ENCODE measurements at places on chromosomes 1 and 21.

DNA sequence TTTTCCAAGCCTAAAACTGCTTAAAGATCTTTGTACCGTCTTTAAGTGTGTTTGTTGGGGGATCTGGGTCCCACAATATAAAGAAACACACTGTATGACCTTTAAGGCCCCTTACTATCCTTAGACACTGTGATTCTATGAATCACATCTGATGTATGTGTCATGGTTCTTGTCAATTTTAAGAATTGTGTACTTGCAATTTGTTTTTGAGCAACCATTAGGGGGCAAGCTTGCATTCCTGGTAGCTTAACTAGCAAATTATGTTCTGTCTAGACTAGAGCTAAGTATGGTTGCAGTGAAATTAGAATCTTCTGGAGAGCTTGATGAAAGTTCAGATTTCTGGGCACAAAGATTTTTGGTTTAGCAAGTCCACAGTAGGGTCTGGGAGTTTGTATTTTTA lies 219.5 kb downstream of the TPR start:
- no peak for DNase-seq

- no peak for DNase-seq
Measured at GRCh38 chr1:15684468-15685291, 560 bp downstream of the PLEKHM2 start.

- DNase-seq = no peak
Measured at GRCh38 chr1:218454700-218455282, 109.7 kb downstream of the TGFB2 start.

DNA sequence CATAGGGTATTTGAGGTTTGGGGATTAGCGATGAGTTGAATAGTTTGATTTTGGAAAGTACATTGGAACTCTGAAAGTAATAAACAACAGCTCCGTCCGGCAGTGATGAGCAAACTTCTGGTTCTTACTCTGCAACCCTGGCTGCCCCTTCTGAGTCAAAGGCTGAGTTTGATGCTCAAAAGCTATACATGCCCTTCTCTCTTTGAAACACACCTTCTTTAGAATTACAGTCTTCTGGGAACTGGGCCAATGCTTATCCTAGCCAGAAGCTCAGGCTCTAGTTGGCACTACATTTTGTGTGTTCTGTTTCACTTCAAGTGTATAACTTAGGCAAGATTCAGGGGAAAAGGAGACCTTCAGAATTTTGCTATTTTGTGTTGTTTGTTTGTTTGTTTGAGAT lies 9.3 kb downstream of the AHCYL1 start:
- DNase-seq = no peak

GRCh38 chr1:173852105-173852504 lies 15.7 kb downstream of the GAS5 start:
- no peak for DNase-seq

- DNase-seq = no peak
Measured at GRCh38 chr1:229941831-229942230, 125.2 kb upstream of the GALNT2 start.

- no peak for DNase-seq
Measured at GRCh38 chr1:155175281-155175926, 1.8 kb downstream of the TRIM46 start.

DNA sequence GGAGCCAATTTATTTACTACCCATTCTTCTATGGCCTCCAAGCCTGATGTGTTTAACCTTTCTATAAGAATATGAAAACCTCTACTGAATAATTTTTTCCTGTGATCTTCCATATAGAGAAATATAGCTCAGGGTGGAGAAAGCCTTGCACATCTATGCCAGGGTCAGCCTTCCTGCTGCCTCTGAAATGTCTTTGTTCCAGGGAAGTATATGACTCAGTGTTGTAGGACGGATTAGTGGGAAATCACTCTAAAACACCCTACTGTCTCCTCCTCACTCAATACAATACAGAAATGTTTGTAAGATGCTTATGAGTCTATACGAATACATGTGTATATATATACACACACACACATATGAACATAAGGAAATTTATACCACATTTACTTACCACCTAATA lies 1044.9 kb downstream of the BRINP3 start:
- DNase-seq = no peak

- DNase-seq = no peak
Measured at GRCh38 chr1:153790313-153790965, 15.2 kb downstream of the SLC27A3 start.

Measured in activated CD8-positive, alpha-beta memory T cell treated with anti-CD3 and anti-CD28 coated beads for 4 hours (primary cell).